ENCODE measurements at places on chromosomes 2 and 18. TPM values are rescaled to one million over a fixed set of nuclear protein-coding genes. Genes with fewer than 3 reads are reported as not detected.

GRCh38 chr18:41170346-41170745 lies 784.7 kb upstream of the PIK3C3 start:
- no peak for DNase-seq

GRCh38 chr2:235616885-235617284 lies 123.0 kb downstream of the AGAP1 start:
- DNase-seq: no peak

- DNase-seq: no peak
These were observed 886.5 kb downstream of the CNTNAP5 start for GRCh38 chr2:124911560-124911959.

GRCh38 chr2:31347750-31348149 lies 66.8 kb downstream of the XDH start:
- DNase-seq: no peak

- no peak for DNase-seq
These were observed 12.7 kb upstream of the CREG2 start for GRCh38 chr2:101400048-101400447.

- no peak for DNase-seq
These were observed 6.2 kb upstream of the MYL12B start for GRCh38 chr18:3255611-3256165.

- no peak for DNase-seq
These were observed 52.9 kb downstream of the DCDC2C start for GRCh38 chr2:3756306-3756705.

DNA sequence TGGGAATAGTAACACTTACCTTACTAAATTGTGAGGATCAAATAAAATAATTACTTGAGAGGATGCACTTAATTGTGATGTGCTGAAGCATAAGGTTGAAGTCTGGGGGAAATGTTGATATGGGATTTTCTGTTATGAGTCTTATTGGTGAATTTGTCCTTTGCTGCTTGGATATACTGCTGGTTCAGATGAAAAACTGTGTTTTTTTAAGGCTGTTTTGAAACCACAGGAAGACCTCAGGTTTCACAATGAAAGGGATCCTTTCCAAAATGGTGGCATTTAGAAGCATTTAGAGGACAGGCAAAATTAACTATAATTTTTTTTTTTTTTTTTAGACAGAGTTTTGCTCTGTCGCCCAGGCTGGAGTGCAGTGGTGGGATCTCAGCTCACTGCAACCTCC lies 34.9 kb downstream of the SPATS2L start:
- no peak for DNase-seq

DNA sequence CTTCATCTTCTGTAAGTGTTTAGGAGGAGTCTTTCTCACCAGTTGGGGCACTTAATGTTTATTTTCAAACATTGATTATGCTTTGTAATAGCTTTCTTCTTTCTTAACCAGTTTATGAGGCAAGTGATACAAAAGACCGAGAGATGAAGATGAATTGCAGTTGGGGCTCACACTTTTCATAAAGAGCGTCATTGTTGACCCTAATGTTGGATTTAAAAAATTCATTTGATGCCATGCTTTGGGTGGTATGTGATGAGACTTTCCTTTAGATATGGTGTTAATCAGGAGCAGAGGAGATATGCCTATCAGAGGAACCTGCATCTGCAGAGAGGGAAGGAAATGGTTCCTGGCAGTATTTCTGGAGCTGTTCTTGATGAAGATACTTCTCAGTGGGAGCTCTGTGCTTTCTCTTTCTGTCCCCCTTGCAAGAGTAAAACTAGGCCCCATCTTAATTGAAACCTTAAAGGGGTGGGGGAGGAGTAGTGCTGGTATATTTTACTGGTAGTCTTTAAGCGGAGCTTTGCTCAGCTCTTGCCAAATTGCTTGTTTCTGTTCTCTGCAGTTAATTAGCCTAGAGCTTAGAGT lies 2.3 kb downstream of the EML4 start:
- DNase-seq: no peak

DNA sequence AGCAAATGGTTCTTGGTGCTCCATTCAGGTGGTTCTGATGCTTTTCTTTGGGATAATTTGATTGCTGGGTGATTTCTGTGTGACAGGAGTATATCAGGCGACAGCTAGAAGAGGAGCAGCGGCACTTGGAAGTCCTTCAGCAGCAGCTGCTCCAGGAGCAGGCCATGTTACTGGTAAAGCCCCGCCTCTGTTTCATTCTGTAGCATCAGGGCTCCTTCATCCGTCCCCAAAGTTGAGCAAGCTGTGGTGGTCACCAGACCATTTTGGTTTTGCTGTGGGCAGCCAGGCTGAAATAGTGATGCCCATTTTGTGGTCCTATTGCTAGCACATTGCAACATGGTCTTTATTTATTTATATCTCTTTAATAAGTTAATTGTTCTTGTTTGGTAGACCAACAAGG lies 132.8 kb upstream of the IL1R2 start:
- DNase-seq: no peak

DNA sequence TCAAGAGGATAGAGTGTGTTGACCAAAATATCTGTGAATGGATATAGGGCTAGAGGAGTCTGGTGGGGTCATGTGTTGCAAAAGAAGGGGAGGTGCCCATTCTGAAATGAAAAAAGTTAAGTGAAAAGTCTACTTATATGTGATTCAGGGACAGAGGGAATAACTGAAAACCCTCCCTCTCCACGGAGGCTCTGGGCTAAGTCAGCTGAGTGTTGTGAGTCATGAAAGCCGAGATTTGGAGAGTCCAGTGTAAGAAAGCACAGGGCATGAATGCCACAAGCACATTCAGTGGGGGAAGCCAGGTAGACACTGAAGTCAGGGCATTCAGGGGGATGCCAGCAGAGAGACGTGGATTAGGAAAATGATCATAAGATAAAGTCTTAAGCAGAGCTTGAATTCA lies 871.9 kb downstream of the TSN start:
- no peak for DNase-seq

DNA sequence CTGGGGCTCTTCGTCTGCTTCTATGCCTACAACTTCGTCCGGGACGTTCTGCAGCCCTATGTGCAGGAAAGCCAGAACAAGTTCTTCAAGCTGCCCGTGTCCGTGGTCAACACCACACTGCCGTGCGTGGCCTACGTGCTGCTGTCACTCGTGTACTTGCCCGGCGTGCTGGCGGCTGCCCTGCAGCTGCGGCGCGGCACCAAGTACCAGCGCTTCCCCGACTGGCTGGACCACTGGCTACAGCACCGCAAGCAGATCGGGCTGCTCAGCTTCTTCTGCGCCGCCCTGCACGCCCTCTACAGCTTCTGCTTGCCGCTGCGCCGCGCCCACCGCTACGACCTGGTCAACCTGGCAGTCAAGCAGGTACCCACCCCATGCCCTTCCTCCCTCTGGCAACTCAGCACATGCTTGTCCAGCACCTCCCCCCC lies 24.2 kb downstream of the STEAP3 start:
- DNase-seq: peak; percentile 74

GRCh38 chr2:98854682-98855081 lies 81.3 kb downstream of the CRACDL start:
- DNase-seq: no peak

DNA sequence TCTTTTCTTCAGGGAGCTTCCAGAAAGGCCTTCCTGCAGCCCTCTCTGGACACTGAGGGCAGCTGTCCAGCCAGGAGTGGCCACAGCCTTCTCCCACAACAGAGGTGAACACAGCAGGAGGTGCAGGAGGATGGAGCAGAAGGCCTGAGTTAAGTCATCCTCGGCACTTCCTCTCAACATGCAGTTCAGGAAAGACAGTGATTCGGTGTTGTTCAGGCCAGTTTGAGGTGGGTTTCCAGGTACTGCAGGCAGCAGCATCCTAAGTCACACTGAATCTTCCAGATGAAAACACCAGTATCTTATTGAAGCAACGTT lies 225.3 kb upstream of the PXDN start:
- no peak for DNase-seq

- DNase-seq: no peak
These were observed 24.2 kb downstream of the ICOS start for GRCh38 chr2:203960811-203961210.

GRCh38 chr18:75206452-75207309 lies 2.3 kb downstream of the PTGR3 start:
- DNase-seq: no peak

- DNase-seq: no peak
These were observed 136.8 kb upstream of the OTOS start for GRCh38 chr2:240277073-240277806.

DNA sequence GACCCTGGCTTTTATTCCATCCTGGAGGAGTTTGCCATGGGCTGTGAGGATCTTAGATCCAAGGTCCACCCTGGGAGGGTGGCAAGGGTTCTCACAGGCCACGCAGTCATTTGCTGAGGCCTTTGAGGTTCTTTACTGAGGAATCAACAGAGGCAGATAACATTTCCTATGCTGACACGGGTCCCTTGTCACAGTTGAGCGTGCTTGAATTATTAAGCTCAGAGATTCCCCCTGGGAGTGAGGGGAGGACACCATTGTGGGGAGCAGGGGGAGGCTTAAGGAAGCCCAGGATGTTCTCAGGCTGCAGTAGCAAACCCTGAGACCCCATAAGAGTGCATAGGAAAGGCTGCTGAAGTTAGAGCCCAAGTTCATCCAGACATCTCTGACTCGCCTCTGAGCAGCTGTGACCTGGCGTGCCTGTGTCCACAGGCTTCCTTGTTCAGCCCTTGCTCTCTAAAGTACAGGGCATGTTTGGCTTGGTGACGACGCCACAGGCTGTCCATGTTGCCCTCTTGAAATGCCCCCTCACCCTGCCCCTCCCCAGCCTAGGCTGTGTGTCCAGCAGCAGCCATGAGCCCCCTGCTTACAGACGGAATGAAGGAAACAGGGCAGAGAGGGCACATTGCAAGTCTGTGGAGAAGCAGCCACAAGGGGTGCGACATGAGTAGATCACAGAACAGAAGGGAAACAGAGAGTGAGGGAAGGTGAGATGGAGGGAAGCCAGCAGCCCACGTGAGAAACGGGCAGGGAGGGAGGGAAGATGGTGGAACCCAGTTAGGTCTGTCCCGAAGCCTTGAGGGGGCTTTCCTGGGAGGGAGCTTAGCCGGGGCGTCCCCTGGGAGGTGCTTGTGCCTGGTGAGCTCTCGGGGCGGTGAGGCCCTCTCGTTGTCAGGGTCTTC lies 34.0 kb downstream of the NAPG start:
- DNase-seq: no peak

The COL5A2 gene
- total RNA-seq: 93.4 TPM

The CNRIP1 gene
- total RNA-seq: 31.6 TPM

The MEP1B gene
- 0.42 TPM for total RNA-seq

The EVA1A gene
- 0.71 TPM for total RNA-seq

The ZNF236 gene
- total RNA-seq: 14.5 TPM

The ZC3H8 gene
- 5.3 TPM for total RNA-seq
